ENCODE measurements at places on chromosomes 6 and 20.

GRCh38 chr20:41457173-41457857, 90.7 kb upstream of the EMILIN3 start:
- DNase-seq = no peak

DNA sequence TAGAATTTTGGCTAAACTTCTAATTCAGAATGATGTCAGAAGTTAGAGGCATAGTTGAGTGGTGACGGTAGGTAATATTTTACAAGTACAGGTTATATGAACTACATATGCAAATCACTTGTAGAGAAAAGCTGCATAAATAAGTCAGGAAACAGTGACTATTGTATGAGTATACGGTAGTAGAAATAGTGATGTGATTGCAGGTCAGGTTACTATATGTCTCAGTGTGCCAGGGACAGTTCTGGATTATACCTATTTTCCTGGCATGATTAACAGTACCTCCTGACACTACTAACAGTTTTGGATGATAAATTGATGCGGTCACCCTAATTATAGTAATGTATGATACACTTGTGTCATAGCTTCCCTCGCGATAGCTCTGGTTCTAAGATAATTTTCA, 9.2 kb downstream of the DNAH8 start:
- no peak for DNase-seq

GRCh38 chr6:11328613-11329247, 96.3 kb upstream of the NEDD9 start:
- no peak for DNase-seq

DNA sequence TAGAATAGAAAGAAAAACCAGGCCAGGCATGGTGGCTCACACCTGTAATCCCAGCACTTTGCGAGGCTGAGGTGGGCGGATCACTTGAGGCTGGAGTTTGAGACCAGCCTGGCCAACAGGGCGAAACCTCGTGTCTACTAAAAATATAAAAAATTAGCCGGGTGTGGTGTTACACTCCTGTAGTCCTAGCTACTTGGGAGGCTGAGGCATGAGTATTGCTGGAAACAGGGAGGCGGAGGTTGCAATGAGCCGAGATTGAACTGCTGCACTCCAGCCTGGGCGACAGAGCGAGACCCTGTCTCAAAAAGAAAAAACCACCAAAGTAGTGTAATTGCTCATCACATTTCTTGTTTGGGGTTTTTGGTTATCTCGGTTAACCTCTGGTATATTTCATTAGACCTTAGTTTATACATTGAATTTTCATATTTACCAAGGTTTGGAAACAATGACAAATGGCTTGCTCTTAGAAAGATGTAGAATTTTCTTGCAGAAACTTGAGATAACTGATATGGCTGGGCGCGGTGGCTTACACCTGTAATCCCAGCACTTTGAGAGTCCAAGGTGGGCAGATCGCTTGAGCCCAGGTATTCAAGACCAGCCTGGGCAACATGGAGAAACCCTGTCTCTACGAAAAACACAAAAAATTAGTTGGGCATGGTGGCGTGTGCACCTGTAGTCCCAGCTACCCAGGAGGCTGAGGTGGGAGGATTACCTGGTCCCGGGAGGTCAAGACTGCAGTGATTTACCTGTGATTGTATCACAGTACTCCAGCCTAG, 14.2 kb downstream of the ITCH start:
- DNase-seq = no peak

GRCh38 chr6:167210375-167211294, 52.9 kb upstream of the GPR31 start:
- no peak for DNase-seq

- no peak for DNase-seq
These were observed 31.4 kb downstream of the IGF2R start for GRCh38 chr6:160000280-160000704.

- DNase-seq = no peak
These were observed 329.5 kb upstream of the HSF2 start for GRCh38 chr6:122069932-122070331.

GRCh38 chr20:49979030-49979832, 3.5 kb upstream of the SNAI1 start:
- DNase-seq = peak; percentile 78

GRCh38 chr6:160190973-160191372, 67.6 kb downstream of the SLC22A2 start:
- no peak for DNase-seq

GRCh38 chr6:116352515-116353471, 18.0 kb upstream of the DSE start:
- DNase-seq = no peak

GRCh38 chr6:6875818-6876470, 231.8 kb upstream of the RREB1 start:
- no peak for DNase-seq

GRCh38 chr6:108955329-108955949, 107.2 kb downstream of the ARMC2 start:
- DNase-seq = no peak

DNA sequence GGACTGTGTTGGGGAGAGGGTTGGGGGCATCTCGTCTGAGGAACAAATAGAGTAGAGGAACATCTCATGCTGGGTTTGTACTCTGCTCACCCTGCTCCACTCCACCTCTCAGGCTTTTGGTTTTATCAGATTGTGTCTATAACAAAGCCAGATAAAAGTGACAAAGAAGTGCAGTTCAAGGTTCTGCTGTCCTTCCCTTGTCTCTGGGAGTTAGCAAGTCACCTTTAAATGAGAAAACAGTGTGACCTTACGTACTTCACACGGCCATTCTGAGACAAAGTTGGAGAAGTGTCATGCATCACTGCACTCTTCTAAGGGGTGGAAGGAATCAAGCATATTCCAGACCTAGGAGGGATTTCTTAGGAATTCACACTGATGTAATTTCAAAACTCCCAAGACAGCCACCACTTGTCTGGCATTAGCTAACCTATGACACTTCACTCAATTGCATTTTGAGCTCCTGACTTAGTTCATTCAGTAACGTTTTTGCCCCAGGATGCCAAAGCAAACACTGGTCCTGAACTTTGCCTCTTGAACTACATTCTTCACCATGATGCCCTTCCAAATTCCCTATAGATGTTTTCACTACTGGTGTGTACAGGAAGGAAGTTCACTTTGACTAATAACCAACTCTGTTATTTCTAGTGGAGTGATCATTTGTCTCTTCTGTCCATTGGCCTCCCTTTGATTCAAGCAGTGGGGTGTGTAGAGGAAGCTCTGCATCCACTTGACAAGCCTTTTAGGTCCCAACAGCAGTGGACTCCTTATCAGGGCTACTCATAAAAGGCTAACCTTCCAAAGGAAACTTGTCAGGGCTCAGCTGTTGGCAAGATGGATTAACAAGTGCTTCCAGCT, 647.6 kb upstream of the FLRT3 start:
- no peak for DNase-seq

GRCh38 chr6:80523531-80523997, 417.1 kb downstream of the BCKDHB start:
- no peak for DNase-seq

GRCh38 chr20:54694516-54694915, 219.1 kb downstream of the DOK5 start:
- no peak for DNase-seq

DNA sequence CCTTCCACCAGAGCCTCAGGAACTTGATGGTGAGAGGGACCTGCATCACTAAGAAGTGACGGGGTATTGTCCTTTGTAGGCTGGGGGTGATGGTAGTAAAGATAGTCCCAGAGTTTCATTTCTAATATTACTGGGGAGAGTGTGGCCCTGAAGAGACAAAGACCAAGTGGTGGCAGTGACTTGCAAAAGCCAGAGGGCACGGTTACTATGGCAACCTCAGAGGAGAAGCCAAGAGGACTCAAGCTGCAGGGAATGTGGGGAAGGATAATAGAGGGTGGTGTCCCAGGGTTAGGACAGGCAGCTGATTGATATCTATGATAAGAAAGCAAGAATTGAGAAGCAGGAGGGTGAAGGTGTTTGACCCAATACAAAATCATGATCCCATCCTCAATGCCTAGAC, 42.5 kb downstream of the HLA-G start:
- DNase-seq = no peak

GRCh38 chr6:150191809-150192208, 49.0 kb downstream of the PPP1R14C start:
- no peak for DNase-seq

GRCh38 chr6:4280707-4281106, 145.3 kb upstream of the ECI2 start:
- no peak for DNase-seq

- no peak for DNase-seq
These were observed 10.0 kb downstream of the ENTPD6 start for GRCh38 chr20:25205277-25206062.

- DNase-seq = no peak
These were observed 108.0 kb downstream of the PPP1R14C start for GRCh38 chr6:150250826-150251225.

- no peak for DNase-seq
These were observed 240.8 kb downstream of the PLCB1 start for GRCh38 chr20:8372824-8373380.

DNA sequence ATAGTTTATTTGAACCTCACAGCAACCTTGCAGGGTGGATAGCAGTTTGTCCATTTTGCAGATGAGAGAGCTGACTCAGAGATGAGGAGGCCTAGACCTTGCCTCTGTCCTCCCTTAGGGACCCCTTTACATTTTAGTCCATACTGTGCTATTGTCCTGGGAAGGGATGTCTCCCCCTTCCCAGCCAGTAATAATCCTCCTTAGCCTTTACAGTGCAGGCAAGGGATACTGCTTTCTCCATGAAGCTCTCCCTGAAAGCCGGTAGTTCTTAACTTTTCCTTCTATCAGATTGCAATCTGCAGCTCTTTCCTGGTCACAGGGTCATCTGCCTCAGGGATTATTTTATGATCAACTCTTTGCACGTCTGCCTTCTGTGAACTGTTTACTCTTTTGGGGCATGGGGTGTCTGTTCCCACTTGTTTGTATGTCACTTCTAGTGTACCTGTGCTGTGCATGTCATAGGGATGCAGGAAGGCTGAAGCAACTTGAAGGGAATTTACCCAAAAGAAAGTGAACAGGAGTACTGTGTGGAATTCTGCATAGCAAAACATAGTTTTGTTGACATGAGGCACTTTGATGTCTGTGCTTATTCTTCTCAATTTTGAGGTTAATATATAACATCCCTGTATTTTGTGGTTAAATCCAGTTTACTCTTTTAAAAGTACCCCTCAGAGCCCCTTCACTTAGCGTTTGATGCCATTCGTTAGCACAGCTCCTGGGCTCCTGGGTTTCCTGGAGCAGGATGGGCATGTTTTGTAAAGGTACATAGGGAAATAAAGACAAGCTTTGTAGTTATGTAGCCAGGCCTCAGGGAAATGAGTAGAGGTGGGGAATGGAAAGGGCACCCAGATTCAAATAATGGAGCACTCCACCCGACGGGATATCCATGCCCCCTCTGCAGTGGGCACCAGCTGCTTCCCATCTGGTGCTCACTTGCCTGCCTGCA, 38.1 kb downstream of the DHX35 start:
- no peak for DNase-seq

GRCh38 chr6:13248584-13248985, 79.8 kb downstream of the TBC1D7 start:
- DNase-seq = no peak

GRCh38 chr20:63974402-63975200, 4.8 kb downstream of the SAMD10 start:
- no peak for DNase-seq

DNA sequence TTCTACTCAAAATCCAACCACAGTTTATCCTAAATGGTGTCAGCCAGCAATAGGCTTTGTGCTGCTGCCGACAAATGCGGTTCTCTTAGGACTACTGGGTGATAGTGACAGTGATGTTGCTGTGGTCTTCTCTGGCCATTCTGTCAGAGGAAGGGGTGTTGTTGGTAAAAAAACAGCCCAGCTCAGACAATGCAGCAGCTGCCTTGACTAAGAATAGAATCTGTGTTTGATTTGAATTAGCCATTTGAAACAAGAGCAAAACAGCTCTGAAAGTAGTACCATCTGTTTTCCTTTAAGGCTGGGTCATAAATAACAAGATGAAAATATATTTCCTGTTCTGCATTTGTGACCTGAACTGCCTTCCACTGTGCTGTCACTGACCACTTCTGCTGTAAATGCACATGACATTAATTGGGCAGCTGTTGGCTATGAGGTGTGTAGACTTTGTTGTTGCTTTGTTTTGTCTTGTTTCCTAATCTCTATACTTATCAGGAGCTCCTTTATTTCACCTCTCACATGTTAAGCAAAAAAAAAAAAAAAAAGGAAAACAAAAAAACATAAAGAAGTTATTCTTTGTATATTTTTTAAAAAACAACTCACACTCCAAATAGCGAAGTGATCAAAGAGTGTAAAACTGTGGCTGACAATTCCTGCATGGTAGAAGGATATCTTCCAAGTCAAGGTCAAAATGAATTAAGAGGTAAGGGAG, 497.8 kb upstream of the ARID1B start:
- no peak for DNase-seq

DNA sequence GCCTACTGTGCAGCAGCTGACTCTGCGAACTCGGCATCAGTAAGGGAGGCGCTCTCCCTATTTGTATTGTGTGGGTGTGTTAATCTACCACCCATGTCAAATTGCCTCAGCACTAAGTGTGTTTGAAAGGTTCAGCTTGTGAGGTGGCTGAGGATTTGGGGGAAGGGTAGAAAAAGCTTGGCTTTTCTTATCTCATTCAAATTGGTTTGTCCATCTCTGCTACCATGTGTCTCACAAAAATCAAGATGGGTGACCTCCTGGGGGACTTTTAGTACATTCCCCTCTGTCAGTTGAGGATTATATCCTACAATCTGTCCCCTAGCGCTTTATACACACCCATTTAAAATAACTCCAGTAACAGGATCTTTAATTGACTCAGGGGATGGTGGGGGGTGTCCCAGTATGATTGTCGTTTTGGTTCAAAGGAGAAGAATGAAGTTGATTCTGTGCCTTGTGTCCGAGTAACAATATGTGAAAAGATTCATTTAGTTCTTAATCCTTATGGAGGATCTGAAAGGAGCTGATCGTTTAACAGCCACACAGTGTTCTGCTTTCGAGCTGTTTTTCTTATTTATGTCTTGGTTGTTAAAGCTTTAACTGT, 609.6 kb downstream of the PKHD1 start:
- DNase-seq = no peak

GRCh38 chr6:159106627-159107241, 61.9 kb upstream of the TAGAP start:
- DNase-seq = no peak

DNA sequence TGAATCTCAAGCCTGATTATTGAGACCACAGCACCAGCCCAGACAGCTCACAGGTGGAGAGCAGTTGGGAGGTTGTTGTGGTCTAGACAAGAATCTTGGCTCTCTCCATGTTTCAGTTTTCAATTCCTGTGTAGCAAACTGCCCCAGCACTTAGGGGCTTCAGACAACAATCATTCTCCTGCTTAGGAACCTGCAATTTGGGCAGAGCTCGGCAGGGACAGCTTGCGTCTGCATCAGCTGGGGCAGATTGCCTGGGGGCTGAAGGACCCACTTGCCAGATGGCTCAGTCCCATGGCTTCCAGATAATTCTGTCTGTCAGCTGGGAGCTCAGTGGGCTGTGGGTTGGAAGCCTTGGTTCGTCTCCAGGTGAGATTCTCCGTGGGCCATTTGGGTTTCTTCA, 6.9 kb downstream of the TGM6 start:
- DNase-seq = no peak

GRCh38 chr20:47237715-47238114, 118.8 kb downstream of the ZMYND8 start:
- no peak for DNase-seq

Measured in ascending aorta (tissue), 2 donors.